Mesenteric fat pad (tissue), 1 donor: ENCODE measurements at places on chromosomes 5 and 9. TPM values are rescaled to one million over a fixed set of nuclear protein-coding genes. Genes with fewer than 3 reads are reported as not detected.

DNA sequence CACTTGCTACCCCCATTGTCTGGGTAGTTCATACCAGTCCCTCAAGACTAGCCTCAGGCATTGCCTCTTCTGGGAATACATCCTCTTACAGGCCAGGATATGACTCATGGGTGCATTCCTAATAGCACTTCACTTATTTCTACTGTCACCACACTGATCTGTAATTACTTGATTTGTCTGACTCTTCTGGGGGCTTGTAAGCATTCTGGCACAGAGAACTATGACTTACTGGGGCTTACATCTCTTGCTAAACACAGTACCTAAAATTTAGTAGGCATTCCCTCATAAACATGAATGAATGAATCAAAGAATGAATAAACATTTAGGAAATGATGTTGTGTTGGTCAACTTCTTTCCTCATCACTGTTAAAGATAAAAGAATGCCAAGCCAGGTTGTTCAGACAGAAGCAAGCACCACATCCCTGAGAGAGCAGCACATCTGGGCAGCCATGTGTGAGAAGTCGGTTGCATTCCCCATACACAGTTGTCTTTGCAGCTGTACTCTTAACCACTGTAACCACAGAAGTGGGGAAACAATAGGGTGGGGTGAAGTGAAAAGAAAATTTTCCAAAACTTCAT, 27.6 kb downstream of the IL7R start:
- no peak for DNase-seq

GRCh38 chr5:154517181-154517580, 39.2 kb upstream of the HAND1 start:
- DNase-seq = no peak

DNA sequence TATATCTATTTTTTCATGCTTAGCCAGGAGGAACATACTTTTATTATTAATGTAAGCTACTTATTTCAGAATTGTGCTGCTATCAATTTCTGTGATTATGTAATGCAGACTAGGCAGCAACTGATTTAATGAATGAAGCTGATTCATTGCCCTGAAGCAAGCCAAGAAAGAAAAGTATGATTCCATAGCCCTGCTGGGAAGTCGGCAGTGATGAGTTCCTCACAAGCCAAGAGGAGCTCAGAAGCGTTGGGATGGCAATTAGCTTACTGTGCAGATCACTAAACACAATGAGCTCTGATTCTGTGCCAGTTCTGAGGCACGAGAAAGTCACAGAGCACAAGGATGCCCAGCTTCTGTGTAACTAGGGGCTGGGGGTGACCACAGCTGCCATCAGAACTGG, 254.3 kb upstream of the KLF9 start:
- DNase-seq = no peak

- no peak for DNase-seq
These were observed 94.6 kb upstream of the DNAH5 start for GRCh38 chr5:14039063-14039462.

GRCh38 chr5:61941637-61942036, 364.4 kb upstream of the KIF2A start:
- DNase-seq = no peak

GRCh38 chr9:128552744-128553440, 505 bp downstream of the SPTAN1 start:
- DNase-seq = peak; percentile 90

The BRD3 gene
- 28.6 TPM for total RNA-seq

The CA9 gene
- not detected for total RNA-seq

The LVRN gene
- total RNA-seq = 15.9 TPM
